ENCODE measurements at places on chromosomes 1 and 21. TPM values are rescaled to one million over a fixed set of nuclear protein-coding genes. Genes with fewer than 3 reads are reported as not detected.

COL16A1 gene
- total RNA-seq, result 52.2 TPM

FCRL5 gene
- total RNA-seq, result not detected

TBX19 gene
- total RNA-seq, result 0.78 TPM

PPIAL4G gene
- 0.61 TPM for total RNA-seq

GCSAML gene
- not detected for total RNA-seq

GPR3 gene
- 1.5 TPM for total RNA-seq

UBE2U gene
- total RNA-seq, result not detected

SPRR2A gene
- total RNA-seq, result not detected

E2F2 gene
- total RNA-seq, result 5.4 TPM

ZNF281 gene
- total RNA-seq, result 32.2 TPM

C1orf94 gene
- total RNA-seq, result not detected

OR2T29 gene
- not detected for total RNA-seq

CD1D gene
- total RNA-seq, result 0.25 TPM

HPCA gene
- 156 TPM for total RNA-seq

CCDC30 gene
- 3.0 TPM for total RNA-seq

EFCAB14 gene
- 18.8 TPM for total RNA-seq

LCK gene
- 0.37 TPM for total RNA-seq

RCSD1 gene
- total RNA-seq, result not detected

SMIM1 gene
- 7.5 TPM for total RNA-seq

Measured in glutamatergic neuron (in vitro differentiated cells).